Uterus (tissue), 4 donors: ENCODE measurements at places on chromosomes 3 and 15. TPM values are rescaled to one million over a fixed set of nuclear protein-coding genes. Genes with fewer than 3 reads are reported as not detected.

DNA sequence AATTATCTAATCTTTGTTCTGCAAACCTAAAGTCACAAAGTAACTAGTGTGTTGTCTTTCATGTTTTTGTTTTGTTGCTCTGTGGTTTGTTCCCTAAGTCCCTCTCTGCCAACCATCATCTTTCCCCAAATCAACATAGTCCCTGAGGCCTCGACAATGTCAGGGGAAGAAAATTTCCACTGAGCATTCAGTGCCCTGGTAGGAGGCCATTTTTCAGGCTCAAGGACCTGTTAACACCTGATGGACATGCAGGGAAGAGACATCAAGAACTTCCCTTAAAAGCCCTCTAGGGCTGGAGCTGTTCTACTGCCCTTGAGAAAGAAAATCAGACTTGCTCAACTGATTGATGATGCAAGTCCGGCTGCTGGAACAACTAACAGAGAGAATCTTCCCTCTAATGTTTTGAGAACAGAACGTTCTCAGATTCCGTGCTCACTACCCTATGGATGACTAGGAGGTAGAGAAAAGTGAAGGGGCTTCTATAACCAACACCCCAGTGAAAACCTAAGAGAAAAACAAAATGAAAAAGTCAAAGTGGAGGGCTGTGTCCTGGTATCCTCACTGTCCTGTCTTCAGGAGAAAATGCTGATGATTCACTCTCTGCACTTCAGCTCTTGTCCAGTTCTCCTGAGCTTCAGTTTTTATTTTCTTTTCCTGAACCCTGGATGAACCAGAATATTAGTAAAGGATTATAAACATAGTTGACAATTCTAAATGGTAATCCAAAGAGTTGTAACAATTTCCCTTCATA is 373.1 kb downstream of the FOXP1 start:
- no peaks in the 10 kb centered on the region for H3K4me1 ChIP-seq
- peak; percentile 74 for DNase-seq
- no peaks in the 10 kb centered on the region for H3K36me3 ChIP-seq
- H3K27ac ChIP-seq: peak overlapping the region; percentile 58
- no peaks in the 10 kb centered on the region for H3K27me3 ChIP-seq

DNA sequence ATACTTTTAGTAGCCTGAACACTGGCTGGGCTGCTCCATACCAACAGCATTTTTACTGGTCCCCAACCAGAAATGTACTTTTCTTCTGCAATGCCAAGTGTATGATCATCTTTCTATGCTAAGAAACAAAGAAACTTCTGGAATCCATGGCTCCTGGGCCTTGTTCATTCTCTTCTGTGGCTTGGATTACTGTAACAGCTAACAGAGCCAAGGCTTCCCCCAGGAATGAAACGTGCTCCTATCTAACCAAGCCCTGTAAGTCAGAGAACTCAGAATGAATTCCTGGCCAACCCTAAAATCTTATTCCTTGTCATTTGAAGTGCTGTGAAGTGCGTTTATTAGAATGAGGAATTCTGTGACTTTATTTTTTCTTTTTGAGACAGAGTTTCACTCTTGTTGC is 102.9 kb upstream of the RAD18 start:
- H3K27ac ChIP-seq: no peak overlapping the region
- H3K27me3 ChIP-seq: no peaks in the 10 kb centered on the region
- no peak for DNase-seq
- H3K4me3 ChIP-seq: no peak overlapping the region
- H3K4me1 ChIP-seq: no peaks in the 10 kb centered on the region
- H3K36me3 ChIP-seq: no peaks in the 10 kb centered on the region

- no peaks in the 10 kb centered on the region for H3K27me3 ChIP-seq
- DNase-seq: no peak
- peak overlapping the region; percentile 15 for H3K27ac ChIP-seq
These were observed 8.3 kb downstream of the ANXA2 start for GRCh38 chr15:60389261-60390077.

ELL3 gene
- total RNA-seq: 0.59 TPM
